ENCODE measurements at places on chromosomes 2 and 18.

DNA sequence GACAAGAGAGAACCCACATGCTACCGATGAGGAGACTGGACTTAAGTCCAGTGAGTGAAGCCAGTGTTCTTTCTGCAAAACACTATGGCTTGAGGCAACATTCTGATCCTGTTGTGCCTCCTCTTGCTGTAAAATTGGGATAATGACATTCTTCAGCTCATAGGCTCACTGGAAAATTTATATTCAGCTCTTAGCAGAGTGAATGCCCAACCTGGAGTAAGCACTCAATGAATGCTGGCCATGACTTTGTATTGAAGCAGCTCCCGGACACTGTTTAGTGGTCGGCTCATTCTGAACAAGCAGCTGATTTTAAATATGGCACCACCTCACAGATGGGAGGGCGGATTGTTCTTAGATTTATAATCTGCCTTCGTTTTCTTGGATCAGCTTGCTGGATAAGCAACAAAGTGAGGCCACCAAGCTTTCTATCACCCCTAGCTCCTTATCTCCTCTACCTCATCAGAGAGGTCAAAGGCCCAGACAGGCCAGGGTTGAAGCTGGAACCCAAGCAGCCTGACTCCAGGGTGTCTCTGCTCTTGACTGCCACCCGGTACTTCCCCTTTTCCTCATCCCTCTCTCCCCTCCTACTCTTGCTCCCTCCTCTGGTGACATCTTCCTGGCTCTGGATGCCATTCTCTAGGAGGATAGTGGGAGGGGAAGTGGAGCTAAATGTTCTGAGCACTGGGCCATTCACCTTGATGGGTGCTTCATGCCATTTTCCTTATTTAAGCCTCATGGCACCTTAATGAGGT lies 11.5 kb downstream of the SLC9A4 start:
- no peak for DNase-seq

- DNase-seq, result no peak
Observed at GRCh38 chr18:34280653-34281052, 55.9 kb upstream of the NOL4 start.

- DNase-seq, result peak; percentile 82
Observed at GRCh38 chr2:176642074-176642473, 372.8 kb downstream of the MTX2 start.

DNA sequence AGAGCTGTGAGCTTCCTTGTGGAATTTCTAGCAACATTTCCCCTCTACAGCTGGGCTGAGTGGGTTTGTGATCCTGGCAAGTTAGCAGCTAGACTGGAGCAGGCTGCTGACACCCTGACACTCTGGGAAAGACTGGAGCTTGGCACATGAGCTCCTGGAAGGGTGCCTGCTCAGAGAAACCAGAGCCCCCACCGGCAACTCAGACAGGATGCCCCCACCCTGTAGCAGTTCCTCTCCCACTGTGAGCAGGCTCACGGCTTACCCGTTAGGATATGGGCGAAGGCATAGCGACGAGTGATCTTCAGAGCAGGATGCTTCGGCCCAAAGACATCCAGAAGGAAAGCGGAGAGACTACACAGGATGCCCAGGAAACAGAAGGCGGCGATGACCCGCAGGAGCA lies 11.2 kb downstream of the TMEM127 start:
- DNase-seq, result no peak

GRCh38 chr2:208306291-208306690 lies 40.2 kb downstream of the PIKFYVE start:
- peak; percentile 71 for DNase-seq

Data from AG10803 (cell line).